NCI-H2171 (cell line): ENCODE measurements at places on chromosomes 3 and 15.
A peak's percentile ranks its signal among the peaks of the same experiment; 100 is the strongest.

GRCh38 chr15:42759093-42759492 is 22.2 kb upstream of the CDAN1 start:
- DNase-seq: no peak

- DNase-seq: no peak
These were observed 129.0 kb downstream of the SERPINI1 start for GRCh38 chr3:167864552-167864874.

GRCh38 chr3:154590675-154591384 is 160.8 kb upstream of the GPR149 start:
- DNase-seq: no peak

- no peak for DNase-seq
These were observed 11.0 kb downstream of the PRKCD start for GRCh38 chr3:53171827-53172505.

DNA sequence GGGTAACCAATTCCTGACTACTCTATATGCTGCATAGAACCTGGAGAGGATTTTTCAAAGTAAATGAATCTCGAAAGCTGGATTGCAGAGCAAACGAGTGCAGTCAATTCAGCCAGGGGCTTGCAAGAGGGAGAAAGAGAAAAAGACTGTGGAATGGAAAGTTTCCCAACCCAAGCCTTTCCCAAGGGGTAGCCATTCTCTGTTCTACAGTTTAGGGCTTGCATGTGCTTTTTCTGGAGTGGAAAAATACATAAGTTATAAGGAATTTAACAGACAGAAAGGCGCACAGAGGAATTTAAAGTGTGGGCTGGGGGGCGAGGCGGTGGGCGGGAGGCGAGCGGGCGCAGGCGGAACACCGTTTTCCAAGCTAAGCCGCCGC is 511 bp upstream of the RARB start:
- no peak for DNase-seq

GRCh38 chr15:25910832-25911231 is 47.7 kb upstream of the ATP10A start:
- DNase-seq: no peak

DNA sequence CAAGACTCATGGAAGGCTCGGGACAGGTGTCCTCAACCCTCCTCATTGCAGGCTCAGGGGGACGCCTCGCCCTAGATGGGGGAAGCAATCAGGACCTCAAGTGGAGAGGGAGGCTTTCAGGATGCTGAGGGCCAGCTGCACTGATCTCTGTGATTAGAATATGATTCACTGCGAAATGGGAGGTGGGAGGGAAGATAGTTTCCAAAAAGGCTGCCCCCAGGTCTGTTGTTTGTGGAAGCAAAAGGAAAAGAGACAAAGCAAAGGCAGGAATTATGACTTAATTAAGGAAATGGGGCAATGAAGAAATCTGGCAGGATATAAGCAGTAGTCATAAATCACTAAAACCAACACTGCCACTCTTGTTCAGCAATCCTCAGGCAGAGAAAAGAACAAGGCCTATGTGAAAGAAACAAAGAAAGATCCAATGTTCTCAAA is 85.6 kb upstream of the ABHD17C start:
- DNase-seq: no peak

DNA sequence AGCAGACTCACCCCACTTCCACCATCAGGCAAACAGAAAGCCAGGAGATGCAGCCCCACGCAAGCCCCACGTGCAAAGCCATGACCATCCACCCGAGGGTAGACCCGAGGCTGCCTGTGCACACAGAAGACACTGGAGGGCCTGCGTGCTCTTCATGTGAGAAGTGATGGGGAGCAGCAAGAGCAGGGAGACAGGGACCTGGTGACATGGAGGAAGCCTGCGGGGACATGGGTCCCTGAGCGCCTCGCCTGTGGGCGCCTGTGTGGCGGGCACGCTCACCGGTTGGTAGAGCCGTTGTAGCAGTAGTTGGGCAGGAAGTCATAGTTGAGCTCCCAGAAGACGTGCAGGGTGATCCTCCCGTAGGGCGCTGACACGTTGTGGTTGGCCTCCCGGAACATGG is 65.0 kb downstream of the NIPA2 start:
- no peak for DNase-seq

DNA sequence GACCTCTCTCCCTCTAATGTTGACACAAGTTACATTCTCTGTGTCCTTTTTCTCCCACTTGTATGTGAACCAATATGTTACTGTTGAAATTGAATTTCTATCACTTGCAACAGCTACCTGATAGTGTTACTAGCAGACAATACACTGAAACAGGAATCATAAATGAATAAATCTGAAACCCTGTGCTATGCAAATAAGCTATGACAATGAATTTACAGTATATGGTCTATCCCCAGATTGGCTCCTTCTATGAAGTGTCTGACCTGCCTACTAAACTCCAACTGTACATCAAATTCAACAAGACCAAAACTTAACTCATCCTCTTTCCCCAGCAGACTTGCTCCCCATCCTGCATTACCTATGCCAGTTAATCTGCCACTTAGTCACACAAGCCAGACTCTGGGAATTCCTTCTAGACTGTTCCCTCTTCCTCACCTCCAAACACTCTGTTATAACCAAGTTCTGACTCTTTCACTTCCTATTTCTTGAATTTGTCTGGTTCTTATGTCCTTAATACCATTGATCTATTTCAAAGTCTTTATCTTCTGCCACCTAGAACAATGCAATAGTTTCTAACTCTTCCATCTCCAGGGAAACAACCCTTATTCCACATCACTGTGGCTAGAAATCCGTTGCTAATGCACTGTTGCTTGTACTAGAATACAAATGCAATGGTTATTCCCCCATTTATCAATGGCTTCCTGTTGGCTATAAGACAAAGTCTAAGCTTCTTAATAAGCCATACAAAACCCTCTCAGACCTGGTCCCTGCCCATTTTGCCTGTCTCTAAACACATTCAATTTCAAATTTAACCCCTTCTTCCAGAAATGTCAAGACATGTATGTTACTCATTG is 13.4 kb upstream of the ZNF639 start:
- DNase-seq: no peak

DNA sequence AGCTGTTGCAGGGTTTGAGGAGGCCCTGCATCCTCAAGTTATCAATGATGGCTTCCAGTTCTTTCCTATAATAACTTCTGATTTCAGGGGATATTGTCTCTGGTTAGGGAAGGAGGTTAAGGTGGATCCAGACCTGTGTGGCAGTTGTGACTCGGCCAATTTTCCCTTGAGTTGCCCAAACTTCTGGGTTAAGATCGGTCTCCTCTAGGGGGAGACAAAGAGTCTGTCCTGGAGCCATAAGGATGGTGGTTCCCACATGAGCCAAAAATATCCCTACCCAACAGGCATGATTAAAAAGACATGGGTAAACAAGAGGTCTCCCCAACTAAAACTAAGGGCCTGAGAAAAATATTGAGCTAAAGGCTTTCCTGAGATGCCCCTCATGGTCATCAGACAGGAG is 227.5 kb upstream of the MDFIC2 start:
- DNase-seq: no peak

DNA sequence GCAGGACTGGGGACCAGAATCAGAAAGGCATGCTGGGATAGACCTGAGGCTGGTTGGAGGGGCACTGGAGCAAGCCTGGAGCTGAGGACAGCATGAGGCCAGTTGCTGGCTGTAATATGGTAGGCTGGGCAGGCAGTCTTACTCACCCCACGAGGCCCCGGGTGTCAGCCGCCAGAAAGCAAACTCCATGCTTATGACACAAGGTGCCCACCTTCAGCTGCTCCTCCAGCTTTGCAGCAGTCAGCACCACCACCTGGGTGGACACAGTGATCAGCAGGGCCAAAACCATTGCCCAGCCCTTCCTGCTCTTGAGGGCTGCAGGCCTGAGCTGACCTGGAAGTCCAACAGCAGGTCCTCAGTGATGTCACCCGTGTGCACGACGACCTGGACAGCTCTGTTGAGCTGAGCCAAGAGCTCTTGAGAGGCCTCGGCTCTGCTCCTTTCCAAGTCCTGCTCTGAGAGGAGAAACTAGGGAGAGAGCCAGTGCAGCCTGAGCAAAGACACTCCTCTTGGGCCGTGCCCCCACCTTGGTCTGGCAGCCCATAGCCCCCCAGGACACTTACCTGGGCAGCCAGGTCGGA is 747 bp downstream of the UBA7 start:
- no peak for DNase-seq

GRCh38 chr3:38655708-38656300 is 6.3 kb upstream of the SCN5A start:
- peak; percentile 14 for DNase-seq

GRCh38 chr15:80015156-80015555 is 44.2 kb upstream of the BCL2A1 start:
- DNase-seq: no peak

DNA sequence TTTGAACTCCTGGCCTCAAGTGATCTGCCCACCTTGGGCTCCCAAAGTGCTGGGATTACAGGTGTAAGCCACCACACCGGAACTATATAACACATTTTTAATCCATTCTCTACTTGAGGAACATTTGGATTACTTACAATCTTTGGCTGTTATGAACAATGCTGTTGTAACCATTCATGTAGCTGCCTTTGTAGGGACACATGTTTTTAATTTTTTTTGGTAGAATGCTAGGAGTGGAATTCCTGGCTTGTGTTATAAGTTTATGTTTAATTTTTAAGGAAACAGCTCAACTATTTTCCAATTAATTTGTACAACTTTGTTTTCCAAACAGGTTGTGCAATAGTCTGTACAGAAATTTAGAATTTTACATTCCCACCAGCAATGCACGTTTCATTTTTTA is 51.7 kb downstream of the GPR149 start:
- DNase-seq: no peak

GRCh38 chr3:107796791-107797190 is 274.0 kb downstream of the BBX start:
- DNase-seq: peak; percentile 87

DNA sequence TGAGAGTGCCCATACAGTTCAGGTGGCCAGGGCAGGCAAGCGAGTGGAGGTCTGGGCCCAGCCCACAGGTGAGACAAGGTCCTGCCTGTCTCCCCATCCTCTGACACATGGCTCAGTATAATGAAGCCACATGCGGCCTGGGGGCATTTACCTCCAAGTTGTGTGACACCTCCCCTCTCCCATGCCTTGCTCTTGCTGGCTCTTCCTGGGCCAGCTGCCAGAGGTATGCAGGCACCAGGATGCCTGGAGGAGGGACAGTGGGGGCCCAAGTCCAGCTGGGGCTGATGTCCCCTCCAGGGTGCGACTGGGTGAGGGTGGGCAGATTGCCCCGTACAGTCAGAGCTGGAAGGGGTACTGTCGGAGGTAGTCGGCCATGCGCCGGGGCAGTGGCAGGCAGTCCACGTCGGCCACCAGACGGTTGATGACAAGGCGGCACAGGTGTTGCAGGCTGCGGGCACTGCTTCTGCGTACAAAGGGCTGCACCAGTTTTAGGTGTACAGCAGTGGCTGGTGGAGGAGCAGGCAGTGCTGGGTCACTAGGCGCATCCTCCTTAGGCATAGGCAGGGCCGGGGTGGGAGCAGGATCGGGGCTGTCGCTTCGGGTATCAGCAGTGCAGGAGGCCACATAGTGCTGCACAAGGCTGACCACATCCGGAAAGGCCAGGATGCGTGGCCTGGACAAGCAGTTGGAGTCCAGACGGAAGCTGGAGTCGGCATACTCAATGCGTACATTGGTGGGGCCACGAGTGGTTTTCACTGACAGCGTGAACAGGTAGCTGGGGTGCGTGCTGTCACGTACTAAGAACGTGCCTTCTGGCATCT is 4.1 kb downstream of the CISH start:
- no peak for DNase-seq

- no peak for DNase-seq
These were observed 135.6 kb upstream of the SUCLG2 start for GRCh38 chr3:67790043-67790442.

- DNase-seq: no peak
These were observed 50.7 kb downstream of the SCN5A start for GRCh38 chr3:38598791-38599190.

DNA sequence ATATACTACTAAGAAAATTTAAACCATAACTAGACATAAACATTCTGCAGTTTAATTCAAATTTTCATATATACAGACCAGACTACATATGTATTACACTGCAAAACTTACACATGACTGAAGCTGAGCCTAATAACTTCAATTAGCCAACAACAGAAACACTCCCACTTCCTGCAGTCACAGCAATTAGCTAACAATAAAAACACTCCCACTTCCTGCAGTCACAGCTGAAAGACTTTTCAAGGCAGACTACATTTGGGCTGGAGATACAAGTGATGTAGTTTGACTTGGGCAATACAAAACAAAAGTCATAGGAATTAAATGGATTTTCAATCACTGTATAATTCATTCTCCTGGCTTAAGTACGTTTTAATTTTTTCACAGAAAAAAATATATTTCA is 10.3 kb downstream of the TM2D3 start:
- no peak for DNase-seq

DNA sequence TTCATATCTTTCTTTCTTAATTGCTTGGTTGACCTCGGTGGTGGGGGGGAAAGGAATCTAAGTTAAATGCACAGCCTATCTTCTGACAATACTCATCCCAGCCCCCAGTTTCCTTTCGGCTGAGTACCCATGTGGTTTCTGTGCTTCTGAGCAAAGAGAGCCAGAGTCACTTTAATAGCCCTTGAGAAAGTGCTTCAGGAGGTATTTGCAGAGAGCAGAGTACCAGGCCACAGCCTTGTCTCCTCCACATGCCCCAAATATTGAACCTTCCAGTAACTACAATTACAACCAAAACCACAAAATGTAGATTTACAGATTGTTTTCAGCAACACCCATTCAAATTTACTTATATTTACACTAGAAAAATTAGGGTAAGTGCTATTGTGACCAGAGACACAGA is 647.4 kb downstream of the NR2F2 start:
- DNase-seq: no peak

DNA sequence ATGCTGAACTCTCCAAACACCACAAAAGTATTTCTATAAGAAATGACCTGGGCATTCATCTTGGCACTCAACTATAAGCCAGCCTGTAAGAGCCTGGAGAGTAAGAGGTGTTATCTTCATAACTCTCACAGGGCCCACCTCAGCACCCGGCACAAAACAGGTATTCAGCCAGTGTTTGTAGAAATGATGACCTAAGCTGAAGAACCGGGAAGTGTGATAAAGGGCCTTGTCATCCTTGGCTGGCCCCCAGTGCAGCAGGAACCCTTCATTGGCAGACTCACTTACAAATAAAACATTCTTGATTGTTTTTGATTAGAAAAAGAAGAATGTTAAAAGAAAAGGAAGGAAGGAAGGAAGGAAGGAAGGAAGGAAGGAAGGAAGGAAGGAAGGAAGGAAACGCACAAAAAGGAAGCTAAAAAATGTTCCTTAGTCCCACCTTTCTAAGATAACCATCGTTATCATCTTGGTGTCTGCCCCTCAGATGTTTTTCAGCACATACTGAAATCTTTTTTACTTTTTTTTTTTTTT is 52.1 kb downstream of the DAPK2 start:
- DNase-seq: no peak
